ENCODE measurements at places on chromosomes 7 and 10. TPM values are rescaled to one million over a fixed set of nuclear protein-coding genes. Genes with fewer than 3 reads are reported as not detected.
A peak's percentile ranks its signal among the peaks of the same experiment; 100 is the strongest.

PLEKHS1 gene
- total RNA-seq: not detected

GRM3 gene
- not detected for total RNA-seq

ICA1 gene
- 3.6 TPM for total RNA-seq

HOXA2 gene
- total RNA-seq: not detected

DNA sequence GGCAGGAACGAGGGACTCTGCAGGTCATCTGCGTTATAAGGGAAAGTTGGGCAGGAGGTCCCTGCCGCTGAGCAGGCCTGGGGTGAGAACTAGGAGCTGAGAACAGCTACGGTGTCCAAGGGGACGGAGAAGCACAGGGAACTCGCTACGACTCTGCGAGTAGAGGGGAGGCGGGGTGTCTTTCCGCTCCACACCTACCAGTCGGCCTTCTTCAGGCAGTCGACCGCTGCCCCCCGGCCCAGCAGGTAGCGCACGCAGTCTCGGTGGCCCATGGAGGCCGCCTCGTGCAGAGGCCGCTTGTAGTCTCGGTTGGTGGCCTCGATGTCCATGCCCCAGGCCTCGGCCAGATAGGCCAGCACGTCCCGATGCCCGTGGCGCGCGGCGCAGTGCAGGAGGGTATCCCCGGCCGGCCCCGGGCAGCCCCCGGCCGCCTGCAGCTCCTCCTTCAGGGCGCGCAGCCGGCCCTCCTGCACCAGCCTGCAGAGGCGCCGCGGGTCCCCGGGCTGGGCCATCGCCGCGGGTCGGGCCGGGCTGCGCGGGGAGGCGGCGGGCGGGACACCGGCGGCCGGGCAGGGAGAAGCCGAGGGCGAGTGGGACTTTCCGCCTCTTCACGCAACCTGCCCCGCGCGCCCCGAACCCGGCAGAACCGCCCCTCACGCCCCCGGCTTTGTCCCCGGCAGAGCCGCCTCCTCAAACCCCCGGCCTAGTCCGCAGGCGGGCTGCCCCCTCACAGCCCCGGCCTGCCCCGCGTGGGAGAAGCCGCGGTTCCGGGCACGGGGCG is 660 bp downstream of the ANKRD16 start:
- peak; percentile 67 for DNase-seq

GRCh38 chr7:42348071-42348470 is 111.1 kb upstream of the GLI3 start:
- no peak for DNase-seq

GRCh38 chr10:1731592-1731991 is 5.7 kb downstream of the ADARB2 start:
- no peak for DNase-seq

- no peak for DNase-seq
Observed at GRCh38 chr7:80635533-80635932, 2.9 kb upstream of the CD36 start.

DNA sequence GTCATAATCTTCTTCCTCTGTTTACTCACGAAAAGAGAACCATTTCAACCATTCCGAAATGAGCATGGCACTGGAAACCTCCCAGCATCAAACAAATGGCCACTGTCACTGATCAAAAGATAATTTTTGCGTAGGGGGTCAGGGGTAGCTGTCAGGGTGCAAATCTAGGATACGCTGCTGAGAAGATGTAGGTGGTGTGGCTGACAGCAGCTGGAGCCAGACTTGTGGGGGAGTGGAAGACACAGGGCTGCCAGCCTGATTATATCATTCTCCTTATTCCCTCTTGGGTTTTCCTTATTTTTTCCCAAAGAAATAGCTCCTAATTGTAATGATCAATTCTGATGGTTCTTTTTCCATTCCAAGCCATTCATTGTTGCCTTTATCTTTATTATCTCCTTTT is 266.1 kb downstream of the SORCS1 start:
- no peak for DNase-seq

- no peak for DNase-seq
Observed at GRCh38 chr7:11642276-11642675, 189.7 kb downstream of the THSD7A start.

- DNase-seq: no peak
Observed at GRCh38 chr10:19119191-19119590, 70.6 kb downstream of the MALRD1 start.

DNA sequence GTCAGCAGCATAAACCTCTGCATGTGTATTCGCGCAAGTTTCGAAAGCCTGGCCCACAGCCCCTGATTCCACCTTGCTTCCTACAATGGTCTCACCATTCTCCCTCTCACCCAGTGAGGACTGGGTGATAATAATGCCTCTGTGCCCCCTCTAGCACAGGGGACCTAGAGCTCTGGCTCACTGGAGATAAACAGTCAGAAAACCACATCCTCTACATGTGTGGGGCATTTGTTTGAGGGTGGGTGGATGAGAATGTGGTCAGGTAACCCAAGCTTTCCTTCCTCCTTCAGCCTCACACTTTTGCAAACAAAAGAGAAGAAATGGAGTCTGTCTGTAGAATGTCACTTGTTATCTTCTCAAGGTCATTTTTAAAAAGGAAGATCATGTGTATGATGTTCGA is 373.5 kb downstream of the KCNMA1 start:
- no peak for DNase-seq

DNA sequence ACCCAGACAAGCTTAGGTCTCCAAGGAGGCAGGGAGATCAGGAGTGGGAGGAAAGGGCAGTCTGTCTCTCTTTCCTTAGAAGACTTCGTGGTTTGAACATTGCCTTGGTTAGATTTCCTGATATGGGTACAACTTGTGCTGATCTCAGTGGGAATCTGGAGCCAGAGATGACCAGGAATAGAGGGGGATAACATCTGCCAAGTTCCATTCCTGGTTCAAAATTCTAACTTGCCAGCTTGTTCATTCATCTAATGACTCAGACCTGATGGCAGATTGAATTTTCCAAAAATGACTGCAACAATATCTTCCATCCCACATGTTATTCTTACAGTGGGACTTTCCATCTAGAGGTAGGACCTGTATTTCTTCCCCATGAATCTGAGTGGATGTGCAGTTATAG is 394.3 kb upstream of the PODXL start:
- no peak for DNase-seq

GRCh38 chr7:7808626-7809025 is 90.2 kb upstream of the RPA3 start:
- DNase-seq: no peak

DNA sequence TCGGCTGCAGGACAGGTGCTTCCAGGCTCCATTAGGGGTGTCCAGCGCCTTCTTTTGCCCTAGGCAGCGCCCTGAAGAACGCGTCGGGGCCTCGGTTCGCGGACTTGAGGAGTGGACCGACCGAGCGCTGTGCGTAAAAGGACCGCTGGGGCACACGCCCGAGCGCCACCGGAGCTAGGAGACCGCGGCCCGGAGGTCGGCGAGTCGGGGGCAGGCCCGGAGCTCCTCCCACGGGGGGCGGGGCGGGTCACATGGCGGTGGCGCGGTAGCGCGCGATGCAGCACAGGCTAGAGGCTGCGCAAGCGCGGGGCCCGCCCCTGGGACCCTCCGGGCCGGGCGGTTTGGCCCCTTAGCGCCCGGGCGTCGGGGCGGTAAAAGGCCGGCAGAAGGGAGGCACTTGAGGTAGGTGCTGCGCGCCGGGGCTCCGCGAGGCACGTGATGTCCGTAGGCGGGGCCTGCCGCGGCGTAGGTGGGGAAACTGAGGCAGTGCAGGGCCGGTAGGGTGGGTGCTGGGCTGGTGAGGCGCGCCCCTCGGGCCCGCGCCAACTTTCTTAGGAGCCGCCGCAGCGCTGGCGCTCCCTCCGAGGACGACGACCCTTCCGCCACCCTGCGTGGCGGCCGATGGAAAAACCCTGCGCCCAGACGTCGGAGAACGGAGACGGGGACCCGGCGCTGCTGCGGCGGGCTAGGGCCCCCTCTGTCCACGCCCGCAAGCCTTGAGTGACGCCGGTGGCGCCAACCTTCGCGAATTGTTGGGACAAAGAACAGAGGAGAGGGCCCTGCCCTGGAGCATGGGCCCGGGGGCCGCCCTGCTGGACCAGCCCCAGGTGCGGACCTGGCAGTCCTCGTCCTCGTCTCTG is at the start of gene PRXL2A:
PRXL2A (plus strand) TSS at position 310 of the 860 bp plus-strand sequence. CDS start 11,917 bp downstream, outside the sequence.
- DNase-seq: peak; percentile 91

DNA sequence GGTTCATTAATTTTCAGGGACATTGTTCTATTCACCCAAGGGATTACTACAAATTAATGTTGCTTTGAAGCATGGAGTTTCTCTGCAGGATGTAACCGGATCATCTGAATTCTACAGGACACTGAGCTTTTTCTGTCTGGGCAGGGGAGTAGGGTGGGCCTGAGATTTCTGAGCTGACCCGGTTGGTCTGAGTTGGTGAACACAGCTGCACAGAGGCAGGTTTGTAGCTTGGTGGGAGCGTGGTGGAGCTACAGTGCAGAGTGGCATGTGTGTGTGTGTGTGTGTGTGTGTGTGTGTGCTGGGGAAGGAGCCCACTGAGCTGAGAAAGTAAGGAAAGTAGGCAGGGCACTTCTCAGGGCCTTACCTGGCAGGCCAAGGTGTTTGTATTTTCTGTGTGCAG is 62.6 kb downstream of the SH2D4B start:
- no peak for DNase-seq

DNA sequence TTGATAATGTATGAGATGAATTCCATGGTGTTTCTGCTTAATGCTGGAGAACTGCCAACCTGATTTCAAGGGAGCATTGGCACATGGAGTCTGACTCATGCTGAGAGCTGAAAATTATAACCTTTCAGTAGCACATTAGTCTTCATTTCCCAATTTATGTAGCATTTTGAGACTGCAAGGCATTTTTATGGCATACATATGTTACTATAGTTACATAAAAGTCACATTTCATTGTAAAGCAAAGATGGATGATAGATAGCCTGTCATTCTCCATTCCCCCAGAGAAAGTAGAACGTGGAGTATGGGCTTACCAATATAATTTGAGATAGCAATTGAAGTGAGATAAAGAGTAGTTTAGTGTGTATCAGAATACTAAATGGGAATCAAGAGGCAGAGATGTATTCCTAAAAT is 103.1 kb downstream of the SLC16A9 start:
- DNase-seq: no peak

- DNase-seq: no peak
Observed at GRCh38 chr10:7634142-7634894, 32.4 kb downstream of the ITIH5 start.

GRCh38 chr7:94261067-94261466 is 133.6 kb upstream of the COL1A2 start:
- DNase-seq: no peak

- DNase-seq: no peak
Observed at GRCh38 chr10:93841961-93842360, 51.8 kb upstream of the SLC35G1 start.

DNA sequence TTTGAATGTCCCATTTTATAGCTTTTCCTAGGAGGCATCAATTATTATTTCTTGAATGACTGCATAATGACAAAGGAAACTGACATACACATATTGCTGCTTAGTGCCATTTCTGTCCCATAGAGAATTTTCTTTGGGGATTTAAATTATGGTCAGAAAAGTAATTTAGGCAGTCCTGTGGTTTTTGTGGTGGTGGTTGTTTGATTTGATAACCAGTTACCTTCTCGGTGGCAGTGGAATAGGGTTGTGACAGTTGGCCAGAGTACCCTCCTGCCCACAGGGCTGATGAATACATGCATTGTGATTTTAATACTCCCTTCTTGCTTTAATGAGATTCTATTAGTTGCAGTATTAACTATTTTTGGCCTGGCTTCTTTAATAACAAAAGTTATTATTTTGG is 6.6 kb upstream of the SGCE start:
- DNase-seq: no peak
